Cardiac septum (tissue), 1 donor: ENCODE measurements at places on chromosomes 5 and 9. TPM values are rescaled to one million over a fixed set of nuclear protein-coding genes. Genes with fewer than 3 reads are reported as not detected.
A peak's percentile ranks its signal among the peaks of the same experiment; 100 is the strongest.

Gene CRHBP
- total RNA-seq: 3.1 TPM

DNA sequence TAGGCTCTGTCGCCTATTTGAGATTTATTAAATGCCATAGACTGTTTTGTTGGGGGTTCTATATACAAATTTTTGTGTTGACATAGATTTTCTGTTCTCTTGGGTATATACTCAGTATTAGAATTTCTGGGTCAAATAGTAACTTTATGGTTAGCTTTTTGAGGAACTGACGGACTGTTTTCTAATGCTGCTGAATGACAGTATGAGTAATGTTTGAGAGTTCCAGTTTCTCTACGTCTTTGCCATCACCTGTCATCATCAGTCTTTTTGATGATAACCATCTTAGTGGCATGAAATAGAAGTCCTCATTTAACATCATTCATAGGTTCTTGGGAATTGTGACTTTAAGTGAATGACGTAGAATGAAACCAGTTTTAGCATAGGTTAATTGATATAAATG lies 60.1 kb downstream of the CCDC171 start:
- DNase-seq: no peak

GRCh38 chr5:172932313-172933017 lies 26.8 kb upstream of the RPL26L1 start:
- DNase-seq: peak; percentile 91

DNA sequence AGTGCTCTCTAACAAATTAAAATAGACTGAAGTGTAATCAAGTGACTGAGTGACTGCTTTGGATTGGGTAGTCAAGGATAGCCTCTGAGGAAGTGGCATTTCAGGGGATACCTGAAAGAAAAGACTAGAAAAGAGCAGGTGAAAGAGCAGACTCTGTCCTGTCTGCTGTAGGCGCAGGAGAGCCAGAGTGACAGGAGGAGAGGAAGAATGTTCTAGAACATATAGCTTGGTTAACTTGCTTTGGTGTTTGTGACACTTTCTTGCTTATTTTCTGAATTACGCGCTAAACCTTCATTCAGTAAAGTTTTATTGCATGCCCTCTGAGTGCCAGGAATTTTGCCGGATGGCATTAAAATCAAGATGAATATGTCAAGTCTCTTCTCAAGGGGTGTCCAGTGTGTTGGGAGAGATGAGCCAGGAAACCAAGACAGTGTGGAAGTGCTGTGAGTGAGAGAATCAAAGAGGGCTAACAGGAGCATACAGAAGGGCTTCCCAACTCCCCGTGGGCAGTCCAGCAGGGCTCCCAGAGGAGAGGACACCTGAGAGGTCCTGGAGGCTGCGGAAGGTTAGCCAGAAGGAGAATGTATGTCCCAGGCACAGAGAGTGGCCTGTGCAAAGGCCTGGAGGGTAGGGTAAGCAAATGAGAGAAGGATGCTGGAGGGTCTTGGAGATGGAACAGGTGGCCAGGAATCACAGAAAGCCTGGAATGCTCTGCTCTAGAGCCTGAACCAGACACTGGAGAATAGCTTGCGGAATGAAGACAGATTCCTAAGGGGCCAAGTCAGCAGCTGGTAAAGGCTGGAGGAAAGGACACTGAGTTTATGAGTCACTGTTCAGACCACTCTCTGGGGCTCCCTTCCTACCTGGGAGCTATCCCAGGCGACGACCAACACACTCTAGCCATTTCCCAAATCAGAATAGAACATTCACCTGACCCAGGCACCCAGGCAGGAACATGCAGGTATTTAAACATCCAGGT lies 59.3 kb downstream of the SLC22A5 start:
- DNase-seq: no peak

- DNase-seq: no peak
Observed at GRCh38 chr5:126676195-126676624, 75.5 kb downstream of the PHAX start.
